ENCODE measurements at places on chromosomes 11 and 22.

- no peak for DNase-seq
Observed at GRCh38 chr11:10935015-10935559, 77.2 kb upstream of the ZBED5 start.

DNA sequence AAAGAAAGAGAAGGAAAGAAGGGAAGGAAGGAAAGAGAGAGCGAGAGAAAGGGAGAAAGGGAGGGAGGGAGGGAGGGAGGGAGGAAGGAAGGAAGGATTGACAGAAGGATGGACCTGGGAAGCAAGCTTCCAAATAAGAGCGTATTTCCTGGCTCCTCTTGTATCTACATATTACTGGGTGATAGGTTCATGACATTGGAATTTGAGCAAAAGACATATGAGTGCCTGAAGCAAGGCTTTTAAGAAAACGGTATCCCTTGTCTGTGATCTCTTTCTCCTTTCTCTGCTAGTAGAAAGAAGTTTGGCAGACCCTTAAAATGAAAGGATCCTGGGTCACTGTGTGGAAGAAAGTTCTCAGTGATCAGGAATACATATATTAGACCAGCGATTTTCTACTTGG is 932.2 kb upstream of the CCDC90B start:
- no peak for DNase-seq

DNA sequence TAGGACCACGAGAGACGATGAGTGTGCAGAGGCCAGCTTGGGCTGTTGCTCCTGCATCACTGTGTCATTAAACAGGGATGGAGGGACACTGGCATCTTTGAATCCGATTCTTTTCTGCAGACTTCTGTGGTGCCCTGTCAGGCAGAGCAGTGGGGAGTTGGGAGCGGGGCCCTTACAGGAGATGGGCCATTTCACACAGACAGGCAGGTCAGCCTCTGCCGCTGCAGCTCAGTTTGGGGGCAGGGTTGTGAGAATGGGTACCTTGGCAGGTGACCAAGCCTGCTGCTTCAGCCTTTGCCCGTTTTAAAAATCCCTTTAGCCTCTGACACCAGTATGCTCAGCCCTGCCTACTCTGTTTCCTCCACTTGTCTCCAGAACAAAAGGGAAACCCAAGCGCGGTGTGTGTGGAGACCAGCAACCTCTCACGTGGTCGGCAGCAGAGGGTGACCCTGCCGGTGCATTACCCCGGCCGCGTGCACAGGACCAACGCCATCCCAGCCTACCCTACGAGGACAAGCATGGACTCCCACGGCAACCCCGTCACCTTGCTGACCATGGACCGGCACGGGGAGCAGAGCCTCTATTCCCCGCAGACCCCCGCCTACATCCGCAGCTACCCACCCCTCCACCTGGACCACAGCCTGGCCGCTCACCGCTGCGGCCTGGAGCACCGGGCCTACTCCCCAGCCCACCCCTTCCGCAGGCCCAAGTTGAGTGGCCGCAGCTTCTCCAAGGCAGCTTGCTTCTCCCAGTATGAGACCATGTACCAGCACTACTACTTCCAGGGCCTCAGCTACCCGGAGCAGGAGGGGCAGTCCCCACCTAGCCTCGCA is 12.6 kb downstream of the C22orf31 start:
- no peak for DNase-seq

GRCh38 chr22:25390297-25391240 is 171.1 kb downstream of the CRYBB2 start:
- DNase-seq, result no peak

- no peak for DNase-seq
Observed at GRCh38 chr11:112336356-112336886, 75.8 kb upstream of the PLET1 start.

DNA sequence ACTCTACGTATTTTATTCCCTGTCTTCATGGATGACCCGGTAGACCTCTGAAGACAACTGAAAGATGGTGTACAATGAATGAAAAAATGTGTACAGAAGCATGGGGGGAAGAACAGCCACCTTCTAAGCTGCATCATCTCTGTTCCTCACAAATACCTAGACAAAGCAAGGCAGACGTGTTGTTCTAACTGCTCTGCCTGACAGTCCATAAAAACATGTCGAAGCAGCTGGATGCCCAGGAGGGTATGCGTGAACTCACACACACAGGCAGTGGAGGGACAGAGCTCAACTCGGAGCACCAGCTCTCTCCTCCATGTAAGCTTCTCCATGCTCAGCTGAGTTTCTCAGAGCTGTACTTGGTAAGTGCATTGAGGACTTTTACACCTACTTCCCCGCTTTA is 327.4 kb downstream of the CTTN start:
- no peak for DNase-seq

GRCh38 chr11:60367009-60367408 is 11.3 kb upstream of the MS4A7 start:
- no peak for DNase-seq

DNA sequence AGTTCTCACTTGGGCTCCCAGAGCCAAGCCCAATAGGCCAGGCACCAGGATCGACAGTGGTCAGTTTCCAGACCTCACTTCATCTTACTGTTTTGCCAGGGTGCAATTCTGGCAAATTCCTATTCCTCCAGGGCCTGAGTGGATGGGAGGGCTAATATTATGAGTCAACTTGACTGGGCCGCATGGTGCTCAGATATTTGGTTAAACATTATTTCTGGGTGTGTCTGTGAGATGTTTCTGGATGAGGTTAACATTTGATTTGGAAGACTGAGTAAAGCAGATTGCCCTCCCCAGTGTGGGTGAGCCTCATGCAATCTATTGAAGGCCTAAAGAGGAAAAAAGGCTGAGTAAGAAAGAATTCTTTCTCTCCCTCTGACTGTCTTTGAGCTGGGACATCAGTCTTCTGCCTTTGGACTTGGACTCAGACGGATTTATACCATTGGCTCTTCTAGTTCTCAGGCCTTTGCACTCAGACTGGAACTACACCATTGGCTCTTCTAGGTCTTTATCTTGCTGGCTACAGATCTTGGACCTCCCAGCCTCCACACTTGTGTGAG is 132.9 kb upstream of the ZBED5 start:
- no peak for DNase-seq

DNA sequence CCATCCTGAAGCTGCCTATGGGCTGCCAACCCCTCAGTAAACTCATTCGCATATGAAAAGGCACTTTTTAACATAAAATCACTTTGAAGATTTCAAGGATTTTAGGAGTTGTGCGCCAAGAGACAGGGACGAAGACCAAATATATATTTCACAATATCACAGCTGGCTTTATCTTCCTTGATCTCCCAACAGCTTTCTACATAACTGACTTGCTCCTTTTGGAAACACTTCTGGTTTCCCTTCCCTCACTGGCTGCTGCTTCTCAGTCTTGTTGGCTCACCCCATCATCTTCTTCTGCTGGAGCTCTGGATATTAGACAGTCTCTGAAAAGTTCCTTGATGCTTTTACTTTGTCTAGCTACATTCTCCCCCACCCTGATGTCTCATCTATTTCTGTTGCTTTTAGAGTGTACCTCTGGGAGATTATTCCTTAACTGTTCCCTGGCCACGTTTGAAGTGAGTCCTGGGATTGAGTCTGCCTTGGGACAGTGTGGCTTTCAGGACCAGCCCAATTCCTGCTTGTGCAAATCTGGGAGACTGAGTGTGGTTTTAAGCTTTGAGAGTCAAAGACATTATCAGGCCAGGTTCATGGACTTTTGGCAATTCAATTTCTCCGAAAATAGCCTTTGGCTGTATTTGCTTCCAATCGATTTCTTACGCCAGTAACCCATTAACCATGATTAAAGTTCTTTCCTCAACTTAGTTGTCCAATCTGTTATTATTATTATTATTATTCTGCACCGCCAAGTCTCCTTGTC is 30.9 kb upstream of the NNMT start:
- DNase-seq, result no peak

DNA sequence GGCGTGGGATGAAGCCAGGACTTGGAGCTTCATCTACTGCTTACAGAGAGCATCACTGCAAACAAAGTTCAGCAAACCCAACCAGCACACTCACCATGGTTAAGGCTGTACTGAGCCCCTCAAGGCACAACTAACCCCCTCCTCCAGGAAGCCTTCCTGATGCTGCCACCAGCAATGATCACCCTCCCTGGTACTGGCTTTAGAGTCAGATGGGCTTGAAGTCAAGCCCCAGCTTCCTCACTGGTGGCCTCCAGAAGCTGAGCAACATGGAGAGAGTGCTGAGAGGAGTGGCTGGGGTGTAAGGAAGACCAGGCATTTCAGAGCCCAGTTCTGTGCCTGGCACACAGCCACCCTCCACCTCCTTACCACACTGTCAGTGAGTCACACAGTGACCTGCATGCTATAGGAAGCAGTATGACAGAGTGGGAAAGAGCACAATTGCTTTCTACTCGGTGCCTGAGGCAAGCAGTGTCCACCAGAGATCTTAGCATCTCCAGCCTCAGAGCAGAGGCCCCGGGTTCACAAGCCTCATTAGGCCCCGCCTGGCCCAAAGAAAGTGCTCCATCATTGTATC is 24.7 kb upstream of the BAIAP2L2 start:
- DNase-seq, result no peak

DNA sequence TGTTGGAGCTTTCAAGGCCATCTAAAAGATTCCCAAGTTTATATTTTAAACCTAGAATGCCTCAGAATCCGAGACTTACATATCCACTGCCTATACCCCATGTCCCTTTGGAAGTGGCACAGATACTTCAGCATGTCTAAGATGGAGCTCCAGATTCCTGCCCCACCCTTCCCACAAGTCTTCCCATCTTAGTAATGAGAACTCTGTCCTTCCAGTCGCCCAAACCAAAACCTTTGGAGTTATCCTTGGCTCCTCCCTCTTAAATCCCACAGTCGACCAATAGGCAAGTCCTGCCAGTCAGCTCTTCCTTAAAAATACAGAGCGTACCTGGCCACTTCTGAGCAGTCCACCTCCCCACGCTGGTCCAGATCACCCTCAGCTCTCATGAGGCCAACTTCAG is 4.3 kb downstream of the POLD4 start:
- DNase-seq, result no peak

GRCh38 chr11:92687724-92688123 is 281.7 kb upstream of the MTNR1B start:
- no peak for DNase-seq

- DNase-seq, result no peak
Observed at GRCh38 chr11:33063326-33063881, 24.0 kb downstream of the TCP11L1 start.

GRCh38 chr22:24693379-24693778 is 81.1 kb downstream of the PIWIL3 start:
- no peak for DNase-seq

Data from T-helper 17 cell (primary cell).